ENCODE measurements at places on chromosomes 5 and 9.

DNA sequence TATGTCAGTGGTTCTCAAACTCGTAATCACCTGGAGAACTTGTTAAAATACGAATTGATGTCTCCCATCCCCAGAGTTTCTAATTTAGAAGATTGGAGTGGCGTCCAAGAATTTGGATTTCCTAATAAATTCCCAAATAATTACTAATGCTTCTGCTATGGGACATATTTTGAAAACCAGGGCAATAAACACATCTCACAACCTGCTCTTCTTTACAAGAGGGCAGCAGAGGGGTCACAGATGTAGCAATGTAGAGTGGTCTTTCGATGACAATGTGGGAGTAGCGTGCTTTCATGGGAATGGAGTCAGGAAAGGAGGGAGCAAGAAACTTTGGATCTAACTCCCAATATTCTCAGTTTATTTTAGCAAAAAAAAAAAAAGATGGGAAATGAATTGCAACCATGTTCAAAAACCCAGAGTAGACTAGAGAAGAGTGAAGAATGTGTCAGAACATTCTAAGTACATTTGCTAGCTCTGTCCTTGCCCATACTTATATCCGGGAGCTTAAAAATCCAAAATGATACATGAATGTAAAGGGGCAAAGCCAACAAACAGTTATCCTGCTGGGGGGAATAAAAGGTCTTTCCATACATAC is 33.8 kb upstream of the ALDH1A1 start:
- DNase-seq, result no peak

DNA sequence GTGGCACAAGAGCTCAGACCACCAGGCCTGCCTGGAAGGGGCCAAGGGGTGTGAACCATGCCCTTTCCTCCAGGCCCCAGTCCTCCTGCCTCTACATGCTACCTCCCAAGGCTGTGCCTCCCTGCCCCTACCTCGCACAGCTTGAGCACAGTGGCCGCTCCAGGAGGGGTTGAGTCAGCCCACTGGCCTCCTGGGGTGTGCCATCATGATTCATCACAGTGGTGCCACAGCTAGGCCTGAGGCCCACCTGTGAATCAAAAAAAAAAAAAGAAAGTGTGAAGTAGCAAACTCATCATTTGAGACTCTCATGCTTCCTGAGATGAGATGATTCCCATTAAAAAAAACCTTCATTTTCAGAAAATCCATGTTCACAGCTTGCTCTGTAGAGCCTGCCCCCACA is 240.5 kb downstream of the HSPA4 start:
- DNase-seq, result no peak

DNA sequence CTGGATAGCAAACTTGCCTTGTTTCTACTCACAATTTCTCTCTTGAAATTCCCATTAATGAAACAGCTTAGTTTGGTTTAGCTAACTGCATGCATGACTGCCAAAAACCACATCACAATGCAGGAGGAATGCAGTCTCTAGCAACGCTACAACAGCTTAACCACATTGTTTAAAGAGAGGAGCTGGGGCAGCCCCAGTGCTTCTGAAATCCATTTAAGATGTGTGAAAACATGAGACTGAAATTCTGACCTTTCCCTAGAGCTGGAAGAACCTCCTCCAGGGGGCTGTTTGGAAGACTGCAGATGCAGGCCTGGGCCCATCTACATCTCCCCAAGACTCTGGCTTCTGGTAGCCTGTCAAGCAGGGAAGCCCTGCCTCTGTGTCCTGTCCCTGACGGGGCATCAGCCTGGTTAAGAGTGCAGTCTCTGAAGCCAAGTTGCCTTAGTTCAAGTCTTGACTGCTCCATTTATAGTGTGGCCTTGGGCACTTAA is 157.1 kb downstream of the ZNF462 start:
- no peak for DNase-seq

DNA sequence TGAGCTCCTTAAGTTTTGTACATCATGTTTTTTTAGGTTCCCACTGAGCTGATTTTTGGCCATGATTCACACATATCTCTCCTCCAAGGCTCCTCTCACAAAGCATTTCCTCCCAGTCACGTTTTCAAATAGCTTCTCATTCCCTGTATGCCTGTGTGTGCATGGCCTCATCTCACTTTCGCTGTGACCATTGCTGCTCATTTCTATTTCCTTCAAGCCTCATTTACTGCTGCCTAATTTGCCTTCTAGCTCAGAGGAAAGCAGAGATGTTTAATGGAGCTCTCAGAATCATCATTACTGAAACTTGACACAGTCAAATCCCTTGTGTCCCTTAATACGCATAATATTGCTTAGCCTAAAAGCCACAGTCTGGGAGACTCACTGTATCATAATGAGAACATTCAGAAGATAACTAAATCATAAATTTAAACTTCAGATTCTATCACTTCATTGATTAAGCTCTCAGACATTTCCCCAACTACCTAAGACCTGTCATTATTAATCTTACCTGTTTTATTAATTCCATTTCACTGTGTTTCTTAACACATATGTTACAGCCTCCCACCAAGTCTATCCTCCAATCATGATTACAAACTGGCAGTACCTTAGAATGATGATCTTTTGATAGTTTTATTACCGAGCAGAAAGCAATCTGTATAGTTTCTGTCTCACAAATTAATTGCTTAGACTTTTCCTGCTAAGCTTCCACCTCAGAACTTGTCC is 278.3 kb upstream of the PTGER4 start:
- peak; percentile 44 for DNase-seq

DNA sequence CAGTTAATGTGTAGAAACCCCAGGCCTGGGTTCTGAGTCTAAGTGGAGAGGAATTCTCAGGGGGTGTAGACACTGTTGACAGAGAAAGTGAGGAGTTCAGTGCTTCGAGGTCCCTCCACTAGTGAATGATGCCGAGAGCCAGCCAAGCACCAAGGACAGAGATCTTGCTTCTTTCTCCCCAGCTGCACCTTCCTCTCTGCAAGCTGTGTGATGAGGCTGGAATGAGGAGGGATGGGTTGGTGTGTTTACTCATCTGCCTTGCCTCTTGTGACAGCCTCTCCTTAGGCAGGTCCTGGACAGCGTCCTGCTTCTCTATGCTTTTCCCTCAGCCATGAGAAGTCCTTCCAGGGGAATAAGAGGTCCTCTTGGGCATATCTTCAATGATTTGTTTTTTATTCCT is 35.3 kb downstream of the HNRNPH1 start:
- DNase-seq, result no peak

DNA sequence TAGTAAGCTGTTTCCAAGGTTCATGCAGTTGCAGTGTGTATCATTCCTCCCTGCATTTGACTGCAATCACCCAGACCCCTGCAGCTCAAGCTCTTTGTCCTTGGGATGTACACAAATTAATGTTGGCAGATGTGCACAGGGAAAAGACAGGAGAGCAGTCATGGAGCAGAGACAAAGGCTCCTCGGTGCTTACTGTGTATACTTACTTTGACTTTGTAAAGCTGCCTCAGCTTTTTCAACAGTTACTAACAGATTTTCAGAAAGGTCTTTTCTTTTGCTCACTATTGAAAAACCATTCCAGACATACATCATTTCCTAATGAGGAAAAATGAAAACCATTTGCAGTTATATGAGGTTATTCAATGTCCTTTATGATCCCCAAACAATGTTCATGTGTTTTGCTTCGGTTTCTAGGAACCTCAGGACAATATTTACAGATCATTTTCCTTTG is 124.9 kb downstream of the TTC39B start:
- no peak for DNase-seq

DNA sequence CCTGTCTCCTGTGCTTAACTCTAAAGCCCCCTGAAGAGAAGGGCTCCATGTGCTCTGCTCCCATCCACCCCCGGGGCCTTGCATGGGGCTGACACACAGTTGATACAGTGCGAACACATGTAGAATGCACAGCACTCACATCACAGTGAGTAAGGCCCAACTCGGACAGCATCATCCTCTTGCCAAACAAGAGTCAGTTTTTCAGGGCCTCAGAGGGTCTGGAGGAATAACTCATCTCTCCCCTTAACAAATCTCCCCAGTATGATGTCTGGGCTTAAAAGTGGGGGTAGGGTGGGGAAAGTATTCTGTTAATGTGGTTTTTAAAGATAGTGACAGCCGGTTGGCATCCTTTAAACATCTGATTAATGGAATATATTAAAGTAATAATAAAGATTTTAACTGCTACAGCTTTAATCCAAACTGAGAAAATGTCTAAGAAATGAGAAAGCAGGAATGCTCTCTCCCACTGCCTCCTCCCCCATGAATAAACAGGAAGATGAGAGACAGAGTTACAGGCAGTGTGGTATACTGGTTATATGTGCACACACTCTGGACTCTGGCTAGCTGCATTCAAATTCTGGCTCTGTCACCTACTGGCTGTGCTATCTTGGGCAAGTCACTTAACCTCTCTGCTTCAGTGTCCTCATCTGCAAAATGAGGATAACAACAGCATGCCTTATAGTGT is 22.5 kb downstream of the APBA1 start:
- no peak for DNase-seq

DNA sequence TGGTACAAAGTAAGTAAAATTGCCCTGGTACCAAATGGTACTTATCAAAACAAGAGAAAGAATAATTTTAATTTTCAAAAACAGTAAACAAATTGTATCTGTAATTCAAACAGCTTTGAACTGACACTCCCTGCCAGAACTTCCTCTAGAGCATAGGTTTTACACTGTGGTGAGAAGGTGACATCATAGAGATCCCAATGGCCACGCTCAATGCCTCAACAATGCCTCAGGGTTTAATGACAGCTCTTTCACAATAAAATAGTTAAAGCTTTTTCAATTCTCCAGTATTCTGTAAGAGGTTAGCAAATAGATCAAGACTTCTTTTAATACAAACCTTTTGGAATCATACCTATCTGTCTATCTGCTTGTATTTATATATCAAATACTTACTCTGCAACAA is 437.1 kb downstream of the PRR16 start:
- DNase-seq, result no peak

GRCh38 chr5:170149206-170149515 is 43.5 kb downstream of the FOXI1 start:
- no peak for DNase-seq

GRCh38 chr5:77751328-77752023 is 24.7 kb downstream of the TBCA start:
- no peak for DNase-seq

- DNase-seq, result no peak
Measured at GRCh38 chr5:151708126-151708525, 21.4 kb upstream of the SPARC start.

DNA sequence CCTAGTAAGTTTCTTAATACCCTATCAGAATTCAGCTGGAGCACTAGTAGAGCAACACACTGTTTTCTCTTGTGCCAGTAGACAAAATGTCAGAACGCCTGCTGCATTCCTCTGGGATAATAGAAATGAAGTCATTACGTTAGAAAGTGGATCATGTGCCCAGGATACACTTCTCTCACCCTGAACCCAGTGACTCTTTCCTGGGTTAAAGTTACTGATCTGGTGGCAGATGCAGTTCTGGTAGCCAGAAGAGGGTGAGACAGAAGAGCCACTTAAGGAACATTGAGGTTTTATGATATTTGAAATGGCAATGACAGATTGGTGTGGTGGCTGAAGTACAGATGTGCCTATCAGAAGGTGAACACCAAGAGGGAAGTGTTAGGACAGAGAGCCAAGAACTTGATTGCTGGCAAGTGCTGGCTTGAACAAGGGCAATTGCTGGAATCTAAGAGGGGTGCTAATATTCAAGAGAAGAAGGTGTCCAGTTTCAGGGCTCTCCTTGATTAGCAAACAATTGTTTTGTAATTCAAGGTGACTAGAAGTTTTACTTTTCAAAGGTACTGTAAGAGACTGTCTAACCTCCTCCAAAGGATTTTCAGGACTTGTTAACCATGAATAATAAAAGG is 93.7 kb upstream of the ERBIN start:
- DNase-seq, result no peak

DNA sequence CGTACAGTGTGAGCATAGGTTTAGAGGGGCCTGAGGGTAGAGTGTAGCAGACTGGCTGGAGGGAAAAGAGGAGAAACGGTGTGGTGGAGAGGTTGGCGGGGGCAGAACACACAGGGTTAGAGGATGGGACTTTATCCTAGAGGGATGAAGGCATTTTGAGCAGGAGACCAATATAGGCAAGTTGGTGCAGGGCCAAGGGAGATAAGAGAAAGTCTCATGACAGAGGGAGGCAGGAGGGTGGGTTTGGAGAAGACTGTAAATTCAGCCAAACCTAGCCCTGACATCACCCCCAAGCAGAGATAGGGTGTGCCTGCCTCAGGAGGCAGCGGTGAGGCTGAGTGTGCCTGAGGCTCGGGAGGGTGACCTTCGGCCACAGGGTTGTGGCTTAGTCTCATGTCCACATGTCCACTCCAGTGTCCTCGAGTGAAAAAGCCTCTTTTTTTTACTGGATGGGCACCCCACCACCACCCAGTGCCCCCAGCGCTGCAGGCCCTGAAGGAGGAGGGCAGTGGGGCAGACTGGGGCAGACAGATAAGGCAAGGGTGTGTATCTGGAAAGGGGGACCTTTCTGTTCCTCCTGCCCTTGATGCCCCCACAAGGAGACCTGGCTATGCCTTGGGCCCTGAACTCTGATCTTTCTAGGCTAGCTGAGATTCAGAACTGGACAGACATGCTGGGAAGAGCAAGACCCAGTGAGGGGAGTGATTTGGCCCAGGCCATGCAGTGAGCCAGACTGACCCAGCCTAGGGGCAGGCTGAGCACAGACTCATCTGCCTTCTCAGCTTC is 108.7 kb downstream of the RGS3 start:
- no peak for DNase-seq

DNA sequence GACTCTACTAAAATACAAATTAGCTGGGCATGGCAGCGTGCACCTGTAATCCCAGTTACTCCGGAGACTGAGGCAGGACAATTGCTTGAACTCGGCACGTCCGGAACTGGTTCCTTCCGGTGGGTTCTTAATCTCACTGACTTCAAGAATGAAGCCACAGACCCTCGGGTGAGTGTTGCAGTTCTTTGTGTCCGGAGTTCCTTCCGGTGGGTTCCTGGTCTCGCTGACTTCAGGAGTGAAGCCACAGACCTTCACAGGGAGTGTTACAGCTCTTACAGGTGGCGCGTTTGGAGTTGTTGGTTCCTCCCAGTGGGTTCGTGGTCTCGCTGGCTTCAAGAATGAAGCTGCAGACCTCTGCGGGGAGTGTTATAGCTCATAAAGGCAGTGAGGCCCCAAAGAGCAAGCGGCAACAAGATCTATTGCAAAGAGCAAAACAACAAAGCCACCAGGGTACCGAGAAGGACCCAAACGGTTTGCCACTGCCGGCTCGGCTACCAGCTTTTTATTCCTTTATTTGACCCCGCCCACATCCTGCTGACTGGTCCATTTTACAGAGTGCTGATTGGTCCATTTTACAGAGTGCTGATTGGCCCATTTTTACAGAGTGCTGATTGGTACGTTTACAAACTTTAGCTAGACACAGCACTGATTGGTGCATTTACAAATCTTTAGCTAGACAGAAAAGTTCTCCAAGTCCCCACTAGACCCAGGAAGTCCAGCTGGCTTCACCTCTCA is 28.6 kb upstream of the SLC6A19 start:
- DNase-seq, result no peak

DNA sequence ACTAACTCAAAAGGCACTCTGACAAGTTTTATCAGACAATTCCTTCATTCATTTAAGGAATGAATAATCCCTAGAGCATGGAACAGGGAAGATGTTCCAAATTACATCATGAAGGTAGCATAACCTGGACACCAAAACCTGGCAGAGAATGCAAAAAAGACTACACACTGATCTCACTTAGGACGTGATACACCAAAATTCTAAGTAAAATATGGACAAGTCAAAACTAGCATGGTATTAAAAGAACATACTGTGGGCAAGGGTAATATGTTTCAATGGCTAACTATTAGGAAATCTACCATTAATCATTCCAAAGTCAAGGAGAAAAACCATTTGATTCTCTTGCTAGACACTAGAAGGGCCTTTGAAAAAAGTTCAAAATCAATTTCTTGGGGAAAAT is 176.5 kb downstream of the HSPA4 start:
- DNase-seq, result no peak

GRCh38 chr5:51977014-51977413 is 593.8 kb downstream of the ISL1 start:
- no peak for DNase-seq
